LHCN-M2 (cell line): ENCODE measurements at places on chromosomes 2 and 18. TPM values are rescaled to one million over a fixed set of nuclear protein-coding genes. Genes with fewer than 3 reads are reported as not detected.

GRCh38 chr2:60234274-60234986 is 319.0 kb downstream of the BCL11A start:
- DNase-seq, result no peak

- no peak for DNase-seq
Observed at GRCh38 chr2:126863336-126864015, 35.2 kb upstream of the TEX51 start.

Gene NOSTRIN
- total RNA-seq, result not detected in 2 replicates

- peak; percentile 69 for DNase-seq
Observed at GRCh38 chr18:55141318-55141717, 182.1 kb upstream of the CCDC68 start.

Gene LIMS3
- 4.5 and 20.6 TPM in 2 replicates for total RNA-seq

- no peak for DNase-seq
Observed at GRCh38 chr2:168239281-168239680, 8.1 kb downstream of the STK39 start.

- no peak for DNase-seq
Observed at GRCh38 chr2:177894546-177894945, 178.0 kb downstream of the PDE11A start.

Gene ITSN2
- total RNA-seq, result 13.8 and 20.8 TPM in 2 replicates

GRCh38 chr2:217396586-217396985 is 536.7 kb upstream of the TNP1 start:
- DNase-seq, result no peak

Gene FSHR
- total RNA-seq, result not detected in 2 replicates

Gene SERPINB10
- total RNA-seq, result not detected in 2 replicates

Gene DES
- 863 and 1,551 TPM in 2 replicates for total RNA-seq

Gene ITGB6
- total RNA-seq, result 11.6 and 15.2 TPM in 2 replicates
